CD4-positive, alpha-beta T cell treated with Interleukin-6 for 4 hours (primary cell): ENCODE measurements at places on chromosomes 2 and 18.

GRCh38 chr2:204154863-204155262 lies 218.3 kb downstream of the ICOS start:
- no peak for DNase-seq

GRCh38 chr2:237627441-237628246 lies at the start of gene LRRFIP1:
Gene LRRFIP1, plus strand, starts transcription at chr2:237627587. Its CDS starts 58 bp downstream, at chr2:237627645.
- peak; percentile 28 for DNase-seq

GRCh38 chr2:127649684-127650040 lies 3.7 kb downstream of the GPR17 start:
- peak; percentile 94 for DNase-seq

DNA sequence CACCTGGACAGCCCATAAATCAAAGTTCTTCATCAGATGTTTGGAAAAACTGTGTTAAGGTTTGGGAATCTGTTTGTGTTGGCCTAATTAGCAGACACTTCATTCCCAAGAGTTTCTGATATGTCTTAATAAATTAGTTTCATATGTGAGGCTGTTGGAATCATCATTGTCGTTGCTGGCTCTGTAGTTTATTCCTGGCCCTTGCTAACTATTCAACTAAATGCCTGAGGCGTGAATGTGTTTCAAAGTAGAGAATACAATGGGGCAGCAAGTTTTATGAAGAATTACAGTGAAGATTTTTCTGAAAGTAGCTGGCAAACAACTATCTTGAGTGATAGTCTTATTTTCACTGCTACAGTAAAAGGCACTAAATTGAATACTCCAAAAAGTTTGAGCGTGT lies 141.1 kb downstream of the PARD3B start:
- no peak for DNase-seq

DNA sequence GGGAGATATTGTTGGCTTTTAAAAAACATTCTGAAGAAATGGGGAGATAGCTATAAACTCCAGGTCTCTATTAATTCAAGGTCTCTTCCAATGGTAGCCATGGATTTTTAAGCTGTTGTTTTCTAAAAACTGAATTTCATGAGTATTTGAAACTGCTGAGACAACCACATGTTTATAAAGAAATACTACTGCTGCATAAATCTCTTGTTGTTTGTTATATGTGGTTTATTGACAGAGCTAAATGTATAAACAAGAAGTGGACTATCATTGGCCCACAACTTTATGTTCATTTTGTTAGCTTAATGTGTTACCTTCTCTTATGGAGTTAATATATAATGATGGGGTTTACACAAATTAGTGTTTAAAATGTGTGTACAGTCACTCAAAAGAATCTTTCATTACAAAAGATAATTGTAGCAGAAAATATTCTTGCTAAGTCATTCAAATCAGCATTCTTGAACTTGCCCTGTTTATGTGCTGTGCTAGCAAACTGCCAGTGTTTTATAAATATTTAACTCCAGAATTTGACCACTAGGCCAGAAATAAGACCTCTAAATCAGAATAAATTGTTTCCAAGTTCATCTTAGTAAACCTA lies 242.1 kb downstream of the TMX3 start:
- DNase-seq: no peak

GRCh38 chr2:231016566-231017230 lies 20.6 kb upstream of the C2orf72 start:
- no peak for DNase-seq

DNA sequence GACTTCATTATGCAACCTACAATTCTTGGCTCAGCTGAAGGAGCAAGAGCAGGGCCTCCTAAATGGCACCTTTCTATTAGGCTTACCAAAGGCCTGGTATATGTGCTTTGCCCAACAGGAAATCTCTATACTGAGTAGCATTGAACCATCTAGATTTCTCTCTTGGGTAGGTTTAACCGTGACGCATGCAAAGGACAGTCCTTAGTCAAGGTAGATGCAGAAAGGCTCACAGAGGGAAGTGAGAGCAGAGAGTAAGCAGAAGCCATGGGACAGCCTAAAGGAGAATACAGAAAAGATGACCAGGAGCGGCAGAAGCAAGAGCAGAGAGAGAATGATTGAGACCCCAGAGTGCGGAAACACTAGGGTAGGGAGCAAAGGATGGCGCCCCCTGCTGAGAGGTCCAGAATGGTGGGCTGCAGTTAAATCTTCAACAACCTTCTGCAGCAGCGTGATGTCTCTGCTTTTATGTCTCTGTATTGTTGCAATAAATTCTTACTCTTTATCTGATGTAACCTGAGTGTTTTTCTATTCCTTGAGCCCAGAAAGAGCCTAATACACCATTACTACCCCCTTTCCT lies 4.7 kb upstream of the OSBPL1A start:
- DNase-seq: peak; percentile 22

- no peak for DNase-seq
Observed at GRCh38 chr2:76194031-76194775, 483.5 kb upstream of the GCFC2 start.

DNA sequence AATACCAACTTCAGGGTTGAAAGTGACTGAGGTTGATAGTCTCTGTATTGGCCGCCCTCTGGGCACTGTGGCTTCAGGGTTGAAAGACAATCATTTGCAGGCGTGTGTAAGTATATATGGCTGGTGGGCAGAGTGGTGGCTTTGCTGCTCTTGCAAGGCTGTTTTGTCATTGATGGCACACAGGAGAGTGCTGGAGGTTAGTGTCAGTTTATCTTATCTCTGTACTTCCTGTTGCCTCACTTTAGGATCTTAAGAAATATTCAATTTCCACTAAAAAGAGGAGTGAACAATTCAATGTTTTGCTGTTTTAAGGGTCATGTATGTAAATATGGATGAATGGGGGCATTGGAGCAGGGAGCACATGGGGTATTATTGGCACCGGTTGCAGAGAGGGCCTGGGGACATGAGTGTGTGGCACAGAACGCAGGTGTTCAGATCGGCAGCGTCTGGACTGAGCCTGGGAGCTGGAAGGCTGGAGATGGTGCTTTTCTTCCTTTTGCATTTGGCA lies 51.5 kb downstream of the NCK2 start:
- peak; percentile 50 for DNase-seq

GRCh38 chr2:112065966-112066365 lies 10.9 kb downstream of the TMEM87B start:
- no peak for DNase-seq

- no peak for DNase-seq
Observed at GRCh38 chr2:1831620-1832367, 87.5 kb upstream of the PXDN start.
